Stimulated activated CD4-positive, alpha-beta T cell treated with anti-CD3 and anti-CD28 coated beads, TNF-alpha, amount 100 ng/mL, for 48 hours (primary cell): ENCODE measurements at places on chromosomes 3 and 15.

DNA sequence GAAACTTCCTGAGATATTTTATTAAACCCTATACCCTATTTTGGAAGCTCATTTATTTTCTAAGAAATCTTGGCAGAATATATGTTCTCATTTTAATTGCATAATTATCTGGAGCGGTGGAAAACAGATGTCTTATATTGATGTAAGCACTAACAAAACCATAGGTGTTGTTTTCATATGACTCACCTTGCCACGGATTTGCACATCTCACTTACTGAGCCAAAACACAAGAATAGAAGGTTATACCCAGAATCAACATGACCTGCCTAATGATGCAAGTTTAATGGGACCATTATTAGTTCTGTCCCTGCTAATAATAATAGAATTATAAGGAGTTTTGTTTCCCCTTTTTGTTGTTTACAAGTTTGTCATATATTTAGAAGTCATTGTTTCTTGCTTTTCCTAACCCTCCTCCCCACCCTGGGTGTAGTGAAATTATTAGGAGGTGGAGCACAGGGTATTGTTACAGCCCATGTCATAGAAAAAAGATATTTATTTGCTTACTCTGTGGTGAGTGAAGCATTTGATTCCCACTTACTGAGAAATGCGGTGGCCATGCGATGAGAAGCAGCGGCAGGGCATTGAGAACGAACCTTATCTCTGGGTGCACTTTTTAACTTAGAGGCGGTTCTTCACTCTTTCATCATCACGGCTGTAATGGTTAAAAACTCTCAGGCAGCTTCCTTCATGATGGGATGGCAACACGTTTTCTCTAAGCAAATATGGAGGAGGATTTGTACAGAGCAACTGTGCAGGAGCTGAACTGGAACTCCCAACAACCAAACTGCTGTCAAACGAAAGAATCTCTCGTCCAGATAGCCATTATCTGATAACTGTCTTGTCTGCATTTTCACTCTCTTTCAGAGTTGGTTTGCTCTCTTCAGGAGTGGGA, 521 bp downstream of the IL5RA start:
- DNase-seq: no peak

GRCh38 chr3:149688122-149688757, 30.4 kb upstream of the WWTR1 start:
- DNase-seq: no peak

GRCh38 chr15:45457220-45457619, 65.3 kb downstream of the SLC30A4 start:
- DNase-seq: no peak

DNA sequence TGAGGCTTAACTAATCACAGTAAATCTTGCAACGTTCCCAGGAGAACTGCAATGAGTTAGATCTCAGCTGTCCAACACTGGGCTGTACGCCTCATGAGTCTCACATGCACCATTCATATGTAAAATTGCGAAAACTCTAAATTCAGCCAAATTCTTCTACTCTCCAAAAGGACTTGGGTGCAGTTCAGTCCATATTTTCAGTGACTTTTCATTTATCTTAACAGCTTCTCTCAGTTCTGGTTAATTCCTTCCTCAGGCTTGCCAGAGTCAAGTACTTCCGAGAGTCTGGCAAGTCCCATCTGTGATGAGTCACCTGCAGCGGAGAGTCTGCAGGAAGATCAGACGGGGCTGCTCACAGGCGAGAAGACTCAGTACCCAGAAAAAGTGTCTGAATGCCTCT, 11.5 kb downstream of the CCDC80 start:
- no peak for DNase-seq

- DNase-seq: no peak
Observed at GRCh38 chr3:172275586-172275985, 172.7 kb downstream of the GHSR start.

- no peak for DNase-seq
Observed at GRCh38 chr15:83889995-83890394, 236.1 kb downstream of the ADAMTSL3 start.

- DNase-seq: peak; percentile 79
Observed at GRCh38 chr3:46866720-46867549, 3.7 kb upstream of the MYL3 start.

DNA sequence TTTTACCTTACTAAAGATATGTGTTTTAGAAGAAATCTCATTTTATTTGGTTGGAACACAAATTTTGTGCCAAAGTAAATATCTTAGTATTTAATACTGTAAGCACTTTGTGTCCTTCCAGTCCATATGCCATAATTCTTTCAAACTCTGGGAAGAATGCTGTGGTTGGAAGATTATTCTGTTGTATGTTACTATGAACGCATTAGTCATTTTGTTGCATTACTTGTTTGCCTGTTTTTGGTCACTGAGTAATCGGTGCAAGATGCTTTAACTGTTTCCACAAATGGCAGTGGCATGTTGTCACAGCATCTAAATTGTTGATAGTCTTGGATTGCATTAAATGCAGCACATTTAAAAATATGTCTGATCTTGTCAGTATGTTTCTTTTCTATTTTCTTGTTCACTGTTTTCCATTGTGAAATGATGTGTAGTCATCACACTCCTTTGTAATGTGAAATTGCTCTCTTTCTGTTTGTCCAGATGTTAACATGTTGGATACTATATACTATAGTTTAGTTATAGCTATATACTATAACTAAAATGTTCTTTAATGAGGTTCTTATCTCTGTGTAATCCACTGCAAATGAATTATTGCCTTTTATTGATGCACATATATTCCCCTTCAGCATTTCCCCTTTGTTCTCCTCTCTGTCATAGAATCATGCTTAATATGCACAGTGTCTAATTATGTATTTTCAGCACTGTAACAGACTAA, 89.9 kb upstream of the FLNB start:
- no peak for DNase-seq

GRCh38 chr3:111781561-111782446, 77.3 kb upstream of the PHLDB2 start:
- no peak for DNase-seq

DNA sequence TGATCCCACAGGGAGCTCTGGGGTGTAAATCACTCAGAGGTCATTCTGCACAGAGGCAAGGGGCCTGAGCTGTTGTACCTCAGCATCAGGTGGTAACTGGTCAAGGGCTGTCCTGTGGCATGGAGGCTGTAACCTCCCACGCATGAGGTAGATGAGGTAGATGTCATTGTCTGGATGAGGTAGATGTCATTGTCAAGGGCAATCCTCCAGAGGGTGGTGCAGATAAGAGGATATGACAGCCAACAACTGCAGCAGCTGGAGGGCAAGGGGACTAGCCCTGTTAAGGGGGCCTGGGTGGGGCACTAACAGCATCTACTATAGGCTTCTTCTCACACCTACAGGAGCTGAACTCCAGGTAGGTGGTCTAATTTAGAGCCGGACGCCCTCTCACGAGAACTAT, 55.6 kb downstream of the THRB start:
- DNase-seq: no peak

GRCh38 chr3:159001711-159002110, 199.9 kb downstream of the MFSD1 start:
- DNase-seq: no peak

GRCh38 chr15:74402873-74403587, 30.7 kb downstream of the SEMA7A start:
- DNase-seq: peak; percentile 81

GRCh38 chr3:170058127-170058526, 20.3 kb downstream of the GPR160 start:
- no peak for DNase-seq

- DNase-seq: no peak
Observed at GRCh38 chr15:71202712-71203111, 87.4 kb downstream of the THSD4 start.

DNA sequence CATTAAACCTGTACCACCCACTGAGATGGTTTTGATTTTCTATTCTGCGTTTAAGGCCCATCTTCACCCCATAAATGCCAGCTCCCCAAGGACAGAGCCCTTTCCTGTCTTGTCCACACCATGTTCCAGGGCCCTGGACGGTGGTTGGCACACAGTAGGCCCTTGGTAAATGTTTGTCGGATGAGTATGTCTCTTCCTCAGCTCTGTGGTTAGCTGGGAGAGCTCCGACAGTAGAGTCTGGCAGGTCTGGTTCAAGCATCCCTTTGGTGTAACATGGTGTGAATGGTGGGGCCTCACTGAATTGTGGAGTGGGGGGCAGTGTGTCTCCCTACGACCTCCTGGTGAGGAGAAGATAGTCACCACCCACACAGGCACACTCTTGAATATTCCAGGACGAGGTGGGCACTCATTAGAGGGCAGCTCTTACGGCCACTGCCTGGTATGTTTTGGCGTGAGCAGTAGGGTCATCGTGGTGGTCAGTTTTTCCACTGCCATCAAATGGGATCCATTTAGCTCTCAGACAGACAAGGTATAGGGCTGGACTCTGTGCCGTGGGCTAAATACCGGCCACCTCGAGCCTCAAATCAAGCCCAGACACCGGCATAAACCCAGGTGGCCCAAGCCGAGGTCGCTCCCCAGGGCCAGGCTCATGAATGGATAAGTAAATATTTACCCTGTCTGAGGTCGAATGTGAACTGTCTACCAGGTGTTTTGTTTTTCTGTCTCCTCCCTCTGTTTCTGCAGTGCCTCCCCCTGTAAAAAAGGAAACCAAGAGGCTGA, 61.3 kb downstream of the SMAD3 start:
- DNase-seq: no peak

DNA sequence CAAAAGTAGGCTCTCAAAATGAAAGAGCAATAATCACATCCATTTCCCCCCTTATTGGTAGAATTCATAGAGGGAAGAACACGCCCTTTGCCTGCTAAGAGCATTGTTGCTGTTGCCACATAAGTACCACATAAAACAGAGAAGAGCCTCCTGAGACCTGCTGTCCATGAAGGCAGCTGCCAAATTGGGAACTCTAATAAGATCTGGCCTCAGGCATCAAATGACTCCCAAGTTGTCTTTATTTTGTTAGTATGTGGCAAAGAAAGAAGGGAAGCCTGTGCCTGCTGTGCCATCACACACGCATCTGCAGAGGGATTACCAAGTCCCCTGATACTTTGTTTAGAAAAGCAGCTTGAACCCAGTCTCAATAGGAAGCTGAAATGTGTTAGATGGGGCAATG, 23.9 kb downstream of the VGLL3 start:
- DNase-seq: no peak

GRCh38 chr3:138263104-138263503, 66.5 kb downstream of the NME9 start:
- no peak for DNase-seq

- DNase-seq: no peak
Observed at GRCh38 chr15:64912379-64913325, 950 bp downstream of the ANKDD1A start.

GRCh38 chr3:46663591-46664135, 29.8 kb downstream of the ALS2CL start:
- no peak for DNase-seq

GRCh38 chr15:48556159-48556897, 89.2 kb downstream of the FBN1 start:
- DNase-seq: no peak

DNA sequence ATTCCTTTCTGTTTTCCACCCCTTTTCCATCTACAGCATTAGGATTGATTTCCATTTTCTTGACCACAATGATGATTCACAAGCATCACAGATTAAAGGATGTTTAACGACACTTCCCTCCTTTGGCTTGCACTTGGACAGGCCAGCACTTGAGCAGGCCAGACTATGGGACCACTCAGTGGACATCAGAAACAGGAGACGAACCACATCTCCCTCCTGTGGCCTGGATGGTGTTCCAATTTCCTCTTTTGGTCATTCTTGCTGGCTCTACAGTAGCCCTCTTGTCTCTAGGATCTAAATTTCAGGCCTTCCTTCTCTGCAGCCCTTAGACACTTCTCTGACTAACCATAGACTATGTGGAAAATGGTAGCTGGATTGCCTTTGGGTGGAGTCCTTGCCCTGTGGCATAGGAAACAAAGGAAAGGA, 78.8 kb upstream of the BOC start:
- no peak for DNase-seq

DNA sequence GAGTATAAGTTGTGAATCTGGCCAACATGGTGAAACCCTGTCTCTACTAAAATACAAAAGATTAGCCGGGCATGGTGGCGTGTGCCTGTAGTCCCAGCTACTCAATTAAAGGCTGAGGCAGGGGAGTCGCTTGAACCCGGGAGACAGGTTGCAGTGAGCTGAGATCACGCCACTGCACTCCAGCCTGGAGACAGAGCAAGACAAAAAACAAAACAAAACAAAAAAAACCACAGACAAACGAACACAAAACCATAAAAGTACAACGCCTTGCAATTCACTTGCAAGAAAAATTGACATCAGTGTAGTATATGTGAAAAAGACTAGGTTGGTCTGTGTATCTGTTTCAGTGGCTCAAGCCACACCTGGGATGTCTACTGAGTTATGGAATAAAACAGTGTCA, 29.9 kb upstream of the CCDC80 start:
- DNase-seq: no peak
